Fibroblast of lung (primary cell): ENCODE measurements at places on chromosomes 1 and 21. TPM values are rescaled to one million over a fixed set of nuclear protein-coding genes. Genes with fewer than 3 reads are reported as not detected.

The PADI1 gene
- not detected in 2 replicates for total RNA-seq

The ENSA gene
- total RNA-seq = 53.7 and 78.1 TPM in 2 replicates

The AGMAT gene
- total RNA-seq = 1.0 and 1.2 TPM in 2 replicates

The CR1L gene
- under 0.01 TPM in 1 of 2 replicates, not detected in the other for total RNA-seq

The OR14K1 gene
- total RNA-seq = not detected in 2 replicates

The CHIA gene
- not detected in 2 replicates for total RNA-seq

The WNT3A gene
- not detected in 2 replicates for total RNA-seq

The SV2A gene
- 17.5 and 39.6 TPM in 2 replicates for total RNA-seq

The FMO2 gene
- total RNA-seq = 104 and 125 TPM in 2 replicates

The GIPC2 gene
- total RNA-seq = 0.50 and 0.77 TPM in 2 replicates

The MCOLN3 gene
- total RNA-seq = 2.1 and 2.5 TPM in 2 replicates

The FNDC10 gene
- 0.50 and 0.77 TPM in 2 replicates for total RNA-seq

The TSTD1 gene
- total RNA-seq = 0.66 and 0.77 TPM in 2 replicates

The COQ8A gene
- total RNA-seq = 19.3 and 19.7 TPM in 2 replicates
